Stimulated activated CD4-positive, alpha-beta T cell treated with anti-CD3 and anti-CD28 coated beads, Interleukin-1b, Interleukin-23, amount 100 ng/mL, for 48 hours (primary cell): ENCODE measurements at places on chromosomes 12 and 14.
A peak's percentile ranks its signal among the peaks of the same experiment; 100 is the strongest.

GRCh38 chr14:81208489-81208888, 12.3 kb downstream of the GTF2A1 start:
- no peak for DNase-seq

DNA sequence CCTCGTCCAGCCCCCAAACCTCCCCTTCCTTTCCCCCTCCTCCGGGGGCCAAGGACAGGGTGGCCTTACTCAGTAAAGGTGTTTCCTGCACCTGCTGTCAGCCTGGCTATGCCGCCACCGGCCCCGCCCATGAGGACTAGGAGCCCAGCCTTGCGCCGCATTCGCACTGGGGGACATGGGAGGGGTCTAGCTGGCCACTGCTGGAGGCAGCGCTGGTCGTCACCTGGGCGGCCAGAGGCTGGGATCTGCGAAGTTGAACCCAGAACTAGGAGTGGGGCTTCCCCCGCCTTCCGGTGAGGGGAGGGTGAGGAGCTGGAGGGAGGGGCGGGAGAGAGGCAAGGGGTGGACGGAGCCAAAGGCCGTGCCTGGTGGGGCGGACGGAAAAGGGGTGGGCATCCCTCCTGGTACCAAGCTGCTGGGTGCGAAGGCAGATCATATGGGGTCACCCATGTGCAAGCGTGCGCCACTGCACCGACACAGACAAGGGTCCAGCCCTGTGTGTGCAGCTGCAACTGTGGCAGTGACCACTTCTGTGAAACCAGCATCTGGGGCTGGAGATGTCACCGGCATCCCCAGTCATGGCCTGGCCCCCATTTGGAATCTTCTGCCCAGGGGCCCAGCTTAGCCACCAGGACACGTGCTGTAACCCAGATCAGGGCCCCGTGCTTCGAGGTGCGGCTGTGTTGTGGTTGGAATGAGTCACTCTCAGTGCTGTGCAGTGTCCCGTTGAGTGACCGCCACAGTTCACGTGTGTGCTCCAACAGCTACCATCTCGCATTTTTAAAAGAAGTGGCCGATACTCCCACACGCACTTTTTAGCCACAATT, 8.5 kb downstream of the AMN start:
- no peak for DNase-seq

GRCh38 chr14:91925727-91926121, 21.8 kb downstream of the FBLN5 start:
- DNase-seq = no peak

GRCh38 chr12:21580748-21581516, 23.7 kb downstream of the GYS2 start:
- DNase-seq = no peak

DNA sequence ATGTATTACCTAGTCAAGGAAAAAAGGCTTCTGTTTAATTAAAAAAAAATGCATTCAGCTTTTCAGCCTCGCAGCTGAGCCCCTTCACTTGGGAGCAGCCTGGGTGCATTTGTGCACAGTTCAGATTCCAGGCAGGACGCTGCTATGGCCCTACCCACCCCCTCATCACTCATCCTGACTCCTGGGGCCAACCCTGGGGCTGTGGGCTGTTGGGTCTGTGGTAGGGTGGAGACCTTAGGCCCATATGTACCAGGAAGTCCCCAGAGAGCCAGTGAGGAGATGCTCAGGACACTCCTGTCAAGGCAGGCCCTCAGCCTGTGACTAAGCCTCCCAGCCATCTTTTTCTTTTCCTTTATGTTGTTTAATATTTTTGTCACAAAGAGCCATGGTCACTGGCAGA, 9.3 kb upstream of the CDCA4 start:
- no peak for DNase-seq

- no peak for DNase-seq
These were observed 67.8 kb downstream of the CD163L1 start for GRCh38 chr12:7376196-7376595.

GRCh38 chr14:37090026-37090425, 82.4 kb downstream of the SLC25A21 start:
- DNase-seq = no peak

DNA sequence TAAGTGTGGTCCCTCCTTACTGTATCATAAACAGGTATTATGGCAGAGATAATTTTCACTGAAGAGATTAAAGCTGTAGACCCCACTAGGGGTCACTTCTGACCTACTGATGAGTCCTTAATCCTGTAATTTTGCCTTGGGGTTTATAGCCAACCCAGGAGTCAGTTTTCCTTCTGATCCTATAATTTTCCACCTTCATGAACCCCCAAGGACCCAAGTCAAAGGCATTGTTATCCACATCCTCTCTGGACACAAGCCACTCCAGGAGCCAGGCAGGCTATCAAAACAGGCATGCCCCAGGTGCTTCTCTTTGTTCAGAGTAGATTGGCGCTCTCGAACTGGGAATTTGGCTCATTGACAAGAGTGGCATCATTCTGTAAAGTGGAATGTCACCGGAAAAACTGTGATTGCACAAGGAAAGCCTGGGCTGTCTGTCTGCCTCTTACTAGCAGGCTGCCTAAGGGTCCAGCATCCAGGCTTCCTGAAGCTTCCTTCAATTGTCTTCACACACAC, 1523.2 kb upstream of the FLRT2 start:
- no peak for DNase-seq

DNA sequence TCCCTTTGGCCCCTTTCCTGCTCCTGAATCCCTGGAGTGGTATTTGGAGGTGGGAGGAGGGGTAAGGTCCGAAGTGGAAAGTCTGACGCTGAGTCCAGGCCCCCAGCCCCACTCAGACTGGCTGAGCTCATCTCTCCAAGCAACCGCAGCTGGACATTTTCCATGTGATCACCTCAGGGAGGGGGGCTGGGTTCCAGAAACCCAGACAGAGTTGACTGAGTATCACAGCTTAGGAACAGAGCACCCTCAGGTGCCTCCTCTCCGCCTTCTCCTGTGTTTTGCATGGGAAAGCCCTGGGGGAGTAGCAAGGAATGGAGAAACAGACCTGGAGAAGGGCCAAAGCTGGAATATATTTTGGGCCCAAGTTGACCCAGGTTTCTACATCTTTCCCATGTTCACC, 8.0 kb upstream of the ITGA5 start:
- DNase-seq = no peak

DNA sequence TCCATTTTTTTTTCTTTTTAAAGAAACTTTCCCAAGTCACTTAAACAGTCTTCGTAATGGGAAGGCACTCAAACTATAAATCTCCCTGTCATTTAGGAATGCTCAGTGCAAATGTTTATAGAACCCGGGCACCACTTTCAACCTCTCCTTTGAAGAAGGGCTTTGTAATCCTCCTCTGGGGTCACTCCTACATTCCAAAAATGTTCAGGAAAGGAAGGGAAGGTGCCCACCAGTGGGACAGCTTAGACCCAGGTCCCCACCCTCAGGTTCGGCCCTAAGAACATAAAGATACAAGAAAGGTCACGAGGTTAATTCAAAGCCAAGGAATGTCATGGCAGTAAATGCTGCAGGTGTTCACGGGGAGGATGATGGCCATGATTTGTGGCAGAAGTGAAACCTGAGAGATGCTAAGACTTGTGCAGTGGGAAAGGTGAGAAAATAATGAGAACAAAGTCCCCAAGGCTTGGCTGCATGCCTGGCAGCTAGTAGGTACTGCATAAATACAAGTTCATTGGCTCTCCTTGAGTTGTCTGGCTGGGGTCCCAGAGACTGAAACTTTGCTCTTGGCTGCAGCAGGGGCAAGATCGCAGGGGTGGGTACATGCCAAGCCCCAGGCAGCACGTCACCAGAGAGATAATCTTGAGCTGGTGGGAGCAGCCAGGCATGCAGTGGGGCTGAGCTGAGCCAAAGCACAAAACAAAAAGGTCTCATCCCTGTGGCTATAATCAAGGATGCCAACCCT, 21.1 kb downstream of the KRT18 start:
- no peak for DNase-seq

- DNase-seq = no peak
These were observed 420.9 kb downstream of the C12orf50 start for GRCh38 chr12:87608321-87608720.

- DNase-seq = no peak
These were observed 367.4 kb upstream of the TBX3 start for GRCh38 chr12:115051378-115051777.

DNA sequence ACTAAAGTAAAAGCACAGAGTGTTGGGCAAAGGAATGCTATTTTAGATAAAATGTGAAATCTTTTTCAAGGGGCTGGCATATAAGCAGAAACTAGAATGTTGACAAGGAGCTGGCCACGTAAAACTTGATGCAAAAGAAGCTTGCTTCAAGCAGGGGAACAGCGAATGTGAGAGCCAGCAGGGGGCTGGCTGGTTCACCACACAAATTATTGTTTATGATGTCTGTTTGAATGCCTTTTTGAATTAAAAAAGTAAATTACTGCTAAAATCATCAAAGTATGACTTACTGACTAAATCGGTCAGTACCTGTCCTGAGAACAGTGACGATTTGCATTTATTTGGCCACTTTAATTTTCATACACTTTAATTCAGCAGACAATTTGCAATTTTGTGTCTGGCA, 38.9 kb upstream of the TMTC2 start:
- DNase-seq = no peak

- DNase-seq = no peak
These were observed 3.8 kb downstream of the SETD3 start for GRCh38 chr14:99476864-99477263.

DNA sequence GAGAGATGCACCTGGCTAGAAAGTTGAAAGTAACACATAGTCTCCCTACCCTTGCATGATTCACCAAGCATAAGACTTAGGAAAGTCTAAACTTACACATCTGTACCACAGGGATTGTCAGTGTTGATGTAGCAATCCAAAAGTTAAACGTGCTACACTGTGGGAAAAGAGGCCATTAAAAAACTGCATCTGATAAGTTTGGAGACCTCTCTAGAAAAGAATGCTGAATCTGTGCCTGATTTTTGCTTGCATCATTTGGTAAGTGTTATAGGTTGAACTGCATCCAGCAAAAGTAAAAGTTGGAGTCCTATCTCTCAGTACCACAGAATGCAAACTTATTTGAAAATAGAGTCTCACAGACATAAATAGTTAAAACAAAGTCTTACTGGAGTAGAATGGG, 126.6 kb downstream of the SLC6A15 start:
- no peak for DNase-seq

GRCh38 chr14:100525615-100526014, 61.6 kb downstream of the BEGAIN start:
- no peak for DNase-seq

DNA sequence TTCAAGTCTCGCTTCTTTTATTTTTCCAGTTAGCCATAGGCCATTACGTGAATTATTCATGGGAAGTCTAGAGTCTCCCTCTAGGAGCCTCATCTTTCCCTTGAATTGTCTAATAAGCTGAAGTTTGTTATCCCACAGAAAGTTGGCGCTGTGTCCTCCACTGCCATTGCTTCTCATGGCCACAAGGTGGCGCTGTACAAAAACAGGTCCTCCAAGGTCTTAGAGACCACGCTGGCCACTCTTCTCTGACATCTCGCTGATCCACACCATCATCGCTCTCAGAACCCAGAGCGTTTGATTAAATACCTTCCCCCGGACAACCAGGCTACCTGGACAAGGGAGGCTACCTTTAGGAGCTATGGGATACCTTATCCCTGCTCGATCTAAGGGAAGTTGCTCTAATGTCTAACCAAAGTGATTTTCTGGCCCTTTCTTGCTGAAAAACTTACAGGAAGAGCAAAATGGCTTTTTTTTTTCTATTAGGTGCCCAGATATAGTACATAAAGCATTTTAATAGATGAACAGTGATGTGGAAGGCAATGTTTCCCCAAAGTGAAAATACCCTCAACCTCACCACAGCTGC, 110.0 kb downstream of the CCDC60 start:
- peak; percentile 53 for DNase-seq

DNA sequence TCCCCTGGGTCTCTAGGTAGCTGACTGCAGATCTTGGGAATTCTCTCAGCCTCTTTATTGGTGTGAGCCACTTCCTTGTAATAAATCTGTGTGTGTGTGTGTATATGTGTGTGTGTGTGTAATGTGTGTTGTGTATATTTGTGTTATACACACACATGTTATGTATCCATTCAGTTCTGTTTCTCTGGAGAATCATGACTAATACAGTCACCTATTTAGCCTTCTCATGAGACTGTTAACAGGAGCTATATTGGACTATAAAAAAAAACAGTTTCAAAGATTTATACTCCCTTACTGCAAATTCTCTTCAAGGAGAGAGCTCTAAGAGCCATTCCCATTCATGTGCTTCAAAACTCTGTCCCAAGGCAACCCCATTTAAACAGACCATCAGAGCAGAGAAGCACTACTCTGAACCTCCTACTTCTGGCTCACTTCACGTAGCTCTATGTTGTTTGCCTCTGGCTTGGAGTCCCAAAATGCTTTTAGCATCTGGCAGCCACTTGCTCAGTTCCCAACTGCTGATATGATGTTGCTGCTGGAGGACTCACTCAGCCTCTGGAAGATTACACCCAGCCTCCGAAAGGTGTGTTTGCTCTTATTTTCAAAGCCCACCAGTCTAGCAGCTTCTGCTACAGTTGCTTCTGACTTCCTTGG, 48.7 kb upstream of the KITLG start:
- no peak for DNase-seq

- DNase-seq = no peak
These were observed 12.3 kb upstream of the LMO3 start for GRCh38 chr12:16618256-16618655.

DNA sequence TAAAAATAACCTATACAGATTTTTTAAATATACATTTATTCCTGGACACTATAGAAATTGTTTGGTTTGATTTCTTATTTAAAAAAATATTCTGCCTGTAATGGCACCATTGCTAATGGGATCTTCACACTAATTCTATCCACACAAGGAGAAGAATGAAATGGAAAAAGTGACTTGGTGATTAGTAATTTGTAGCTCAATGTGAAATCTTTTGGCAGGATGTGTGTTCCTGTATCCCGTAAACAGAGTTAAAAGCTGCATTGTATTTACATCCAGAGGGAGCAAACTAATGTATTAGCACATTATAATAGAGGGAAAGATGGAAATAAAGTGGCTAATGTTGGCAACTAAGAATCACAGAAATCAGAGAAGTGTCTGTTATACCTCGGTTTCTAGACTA, 1455.3 kb upstream of the FLRT2 start:
- no peak for DNase-seq
